Right ventricle myocardium inferior (tissue), 1 donor: ENCODE measurements at places on chromosomes 3 and 15. TPM values are rescaled to one million over a fixed set of nuclear protein-coding genes. Genes with fewer than 3 reads are reported as not detected.

DNA sequence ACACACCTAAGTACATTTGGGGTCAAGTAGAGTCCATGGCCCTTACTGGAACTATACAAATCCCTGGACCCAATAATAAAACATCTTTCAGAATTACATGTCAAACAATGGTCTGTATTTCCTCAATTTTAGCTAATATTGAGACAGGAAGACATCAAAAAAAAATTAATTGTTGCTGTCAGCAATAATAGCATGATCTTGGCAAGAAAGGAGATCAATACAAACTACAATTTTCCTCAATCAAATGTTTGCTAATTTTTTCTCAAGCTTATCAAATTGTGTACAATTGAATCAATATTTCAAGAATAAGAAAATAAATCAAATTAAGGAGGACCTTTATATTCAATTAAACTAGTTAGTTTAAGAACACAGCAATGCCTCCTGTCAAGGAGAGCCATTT, 62.6 kb downstream of the FSIP1 start:
- DNase-seq = no peak

The PHLDB2 gene
- 127 TPM for total RNA-seq

- DNase-seq = no peak
Observed at GRCh38 chr3:16464511-16465148, 48.9 kb downstream of the RFTN1 start.

- no peak for DNase-seq
Observed at GRCh38 chr15:50066202-50066601, 52.8 kb downstream of the ATP8B4 start.

DNA sequence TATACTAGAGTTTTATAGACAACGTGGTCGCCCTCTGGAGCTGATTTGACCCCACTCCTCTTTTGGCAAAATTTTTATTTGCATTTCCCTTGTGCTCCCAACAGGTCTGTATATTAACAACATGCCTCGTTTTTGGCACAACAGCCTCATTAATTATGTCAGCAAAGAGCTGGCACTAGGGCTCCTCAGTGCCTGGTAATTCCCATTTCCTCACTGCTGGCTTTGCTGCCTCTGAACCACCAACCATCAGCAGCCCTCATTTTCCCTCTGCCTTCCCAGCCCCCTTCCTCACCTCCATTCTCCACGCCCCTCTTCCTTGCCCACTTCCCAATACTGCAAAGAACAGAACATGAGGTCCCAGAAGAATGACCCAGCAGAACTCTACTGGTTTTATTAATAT, 204.8 kb downstream of the ABHD5 start:
- no peak for DNase-seq

The XCR1 gene
- total RNA-seq = not detected

The DNAH1 gene
- total RNA-seq = 2.2 TPM

GRCh38 chr15:69887553-69887952, 210.2 kb downstream of the TLE3 start:
- no peak for DNase-seq

- DNase-seq = no peak
Observed at GRCh38 chr3:73473181-73473897, 151.4 kb downstream of the PDZRN3 start.
